ENCODE measurements at places on chromosomes 16 and 17. TPM values are rescaled to one million over a fixed set of nuclear protein-coding genes. Genes with fewer than 3 reads are reported as not detected.
A peak's percentile ranks its signal among the peaks of the same experiment; 100 is the strongest.

- peak; percentile 55 for DNase-seq
- H3K36me3 ChIP-seq: no peaks in the 10 kb centered on the region
- H3K27ac ChIP-seq: no peak overlapping the region
- H3K4me1 ChIP-seq: no peaks in the 10 kb centered on the region
- no peaks in the 10 kb centered on the region for H3K27me3 ChIP-seq
- no peak overlapping the region for H3K4me3 ChIP-seq
These were observed 9.3 kb upstream of the ADGRG1 start for GRCh38 chr16:57619133-57619605.

GRCh38 chr16:54460263-54460860, 173.8 kb upstream of the IRX3 start:
- no peaks in the 10 kb centered on the region for H3K27me3 ChIP-seq
- no peak overlapping the region for H3K4me3 ChIP-seq
- H3K27ac ChIP-seq: no peak overlapping the region
- DNase-seq: no peak

CFAP97D1 gene
- total RNA-seq: not detected

DNA sequence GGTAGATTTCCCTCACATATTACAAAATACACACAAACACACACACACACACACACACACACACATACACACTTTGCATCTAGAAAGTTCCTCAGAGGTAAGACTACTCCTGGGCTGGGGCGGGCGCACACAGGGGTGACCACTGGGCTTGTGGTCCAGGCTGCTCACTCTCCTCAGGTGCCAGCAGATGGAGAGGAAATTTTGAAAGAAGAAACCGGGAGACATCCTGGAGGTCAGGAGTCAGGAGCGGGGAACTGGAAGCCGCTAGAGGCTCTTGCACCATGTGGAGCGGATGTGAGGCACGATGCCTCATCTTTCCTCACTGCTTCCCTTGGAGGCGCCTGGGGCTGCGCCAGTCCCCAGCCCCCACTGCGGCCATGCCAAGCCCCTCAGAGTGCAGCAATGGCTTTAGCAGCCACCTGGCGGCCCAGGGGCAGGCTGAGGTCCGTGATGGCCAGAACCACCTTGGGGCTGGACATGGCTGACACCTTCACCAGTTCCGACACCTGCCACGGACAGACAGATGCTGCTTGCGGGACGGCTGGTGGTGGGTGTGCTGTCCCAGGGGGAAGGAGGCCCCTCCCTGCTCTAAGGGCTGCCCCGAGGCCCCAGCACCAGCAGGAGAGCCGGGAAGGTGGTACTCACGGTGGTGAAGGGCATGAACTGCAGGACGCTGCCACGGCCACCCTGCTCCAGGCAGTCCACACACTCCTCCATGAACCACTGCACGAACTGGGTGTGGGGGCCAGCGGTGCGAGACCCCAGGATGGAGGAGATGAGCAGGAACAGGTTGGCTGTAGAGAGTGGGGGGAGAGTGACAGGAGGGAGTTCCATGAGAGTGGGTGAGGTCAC, 4.1 kb downstream of the CSF3 start:
- peaks cover 27% of the 10 kb centered on the region for H3K36me3 ChIP-seq
- H3K27ac ChIP-seq: peak overlapping the region; percentile 74
- no peak overlapping the region for H3K4me3 ChIP-seq
- H3K27me3 ChIP-seq: no peaks in the 10 kb centered on the region
- peaks cover 56% of the 10 kb centered on the region for H3K4me1 ChIP-seq

DBNDD1 gene
- total RNA-seq: 1.4 TPM

- no peak overlapping the region for H3K4me3 ChIP-seq
- peak overlapping the region; percentile 70 for H3K27ac ChIP-seq
- H3K4me1 ChIP-seq: peaks cover 46% of the 10 kb centered on the region
- DNase-seq: no peak
These were observed 129.5 kb downstream of the PRKCA start for GRCh38 chr17:66431910-66432309.

FOXL1 gene
- 0.36 TPM for total RNA-seq

DNA sequence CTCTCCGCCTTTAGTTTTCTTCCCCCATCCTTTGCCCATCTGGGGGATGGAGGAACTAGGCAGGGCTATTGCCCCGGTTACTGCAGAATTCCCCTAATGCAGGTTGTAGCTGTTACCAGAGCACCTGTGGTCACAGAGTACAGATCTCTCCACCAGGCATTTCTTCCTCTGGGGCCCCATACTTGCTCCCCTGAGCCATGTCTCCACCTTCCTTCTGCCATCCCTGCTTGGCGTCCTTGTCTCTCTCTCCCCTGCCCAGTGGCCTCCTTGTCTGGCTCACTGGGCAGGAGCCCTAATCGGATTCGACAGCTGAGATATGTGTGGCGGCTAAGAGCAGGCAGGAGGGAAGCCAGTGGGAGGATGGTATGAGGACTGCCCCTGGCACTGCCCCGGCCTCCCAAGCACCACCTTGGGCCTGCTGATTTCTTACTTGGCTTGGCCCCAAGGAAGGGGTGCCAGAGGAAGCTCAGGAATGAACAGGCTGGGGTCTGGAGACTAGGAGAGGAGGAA, 2.0 kb downstream of the RARA start:
- peak; percentile 56 for DNase-seq
- no peak overlapping the region for H3K4me3 ChIP-seq
- no peaks in the 10 kb centered on the region for H3K36me3 ChIP-seq
- no peaks in the 10 kb centered on the region for H3K4me1 ChIP-seq
- H3K27ac ChIP-seq: peak overlapping the region; percentile 76
- no peaks in the 10 kb centered on the region for H3K27me3 ChIP-seq
